ENCODE measurements at places on chromosomes 11 and 22.

DNA sequence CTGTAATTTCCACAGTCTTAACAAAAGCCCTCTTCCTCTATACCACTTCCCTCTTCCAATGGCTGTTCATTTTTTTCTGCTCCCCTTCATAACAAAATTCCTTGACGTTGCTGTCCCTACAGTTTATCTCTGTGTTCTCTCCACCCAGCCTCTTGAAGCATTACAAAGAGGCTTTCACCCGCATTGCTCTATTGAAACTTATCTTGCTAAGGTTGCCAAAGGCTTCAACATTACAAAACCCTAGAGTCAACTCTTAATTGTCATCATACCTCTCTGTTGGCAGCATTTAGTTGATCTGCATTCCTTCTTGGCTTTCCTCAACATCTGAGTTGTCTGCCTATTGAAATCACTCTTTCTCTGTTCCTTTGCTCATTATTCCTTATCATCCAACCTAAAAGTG, 1055.7 kb downstream of the JRKL start:
- no peak for DNase-seq

DNA sequence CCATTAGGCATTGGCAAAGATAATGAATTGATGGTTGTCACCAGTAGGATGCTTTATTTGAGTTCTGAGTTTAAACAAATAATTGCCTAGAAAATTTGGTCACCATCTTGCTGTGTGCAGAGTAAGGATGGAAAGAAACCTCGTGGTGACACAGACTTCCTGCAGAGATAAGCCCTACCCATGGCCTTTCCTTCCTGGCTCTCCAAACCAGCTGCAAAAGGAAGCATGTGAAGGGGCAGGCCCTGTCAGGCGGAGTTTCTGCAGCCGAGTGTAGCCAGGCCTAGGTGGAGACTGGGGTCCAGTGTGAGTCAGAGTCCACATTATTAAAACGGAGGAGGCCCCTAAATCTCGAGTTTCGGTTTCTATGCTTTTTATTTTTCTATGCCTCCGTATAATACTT, 83.1 kb upstream of the ADSL start:
- DNase-seq: no peak

DNA sequence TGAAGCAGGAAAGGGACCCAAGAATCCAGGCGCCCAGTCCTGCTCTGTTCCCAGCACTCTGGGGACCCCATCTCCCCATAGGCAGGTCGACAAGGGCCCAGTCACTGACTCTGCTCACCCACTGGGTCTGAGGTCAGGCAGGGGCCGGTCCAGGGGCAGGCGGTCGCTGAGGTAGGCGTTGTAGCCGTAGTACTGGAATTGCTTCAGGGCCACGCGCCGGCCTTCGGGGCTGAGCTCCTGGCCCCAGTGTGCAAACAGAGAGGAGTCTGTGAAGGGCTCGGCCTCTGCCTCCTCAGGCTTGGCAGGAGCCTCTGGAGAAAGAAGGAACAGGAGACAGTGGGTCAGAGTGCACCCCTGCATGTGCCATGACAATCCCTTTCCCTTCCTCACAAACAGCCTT, 95.6 kb upstream of the CSNK2A3 start:
- DNase-seq: no peak

- DNase-seq: no peak
These were observed 44.7 kb upstream of the MN1 start for GRCh38 chr22:27846248-27846757.

DNA sequence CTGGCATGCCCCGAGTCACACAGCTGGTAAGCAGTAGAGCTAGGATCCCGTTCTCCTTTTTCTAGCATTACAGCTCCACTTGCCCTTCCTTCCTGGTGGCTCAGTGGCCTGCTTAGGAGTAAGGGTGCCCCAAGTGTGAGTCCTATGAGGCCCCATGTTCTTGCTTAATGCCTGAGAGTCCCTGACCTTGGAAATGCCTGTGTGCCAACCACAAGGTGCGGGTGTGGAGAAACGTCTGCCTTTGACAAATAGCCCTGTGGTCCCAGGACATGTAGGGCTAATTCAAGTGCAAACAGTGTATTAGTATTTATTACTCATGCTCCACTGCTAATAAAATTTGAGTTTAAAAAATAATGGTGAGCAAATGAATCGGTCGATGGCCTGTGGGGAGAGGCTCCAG, 18.4 kb downstream of the GRIK4 start:
- DNase-seq: no peak

DNA sequence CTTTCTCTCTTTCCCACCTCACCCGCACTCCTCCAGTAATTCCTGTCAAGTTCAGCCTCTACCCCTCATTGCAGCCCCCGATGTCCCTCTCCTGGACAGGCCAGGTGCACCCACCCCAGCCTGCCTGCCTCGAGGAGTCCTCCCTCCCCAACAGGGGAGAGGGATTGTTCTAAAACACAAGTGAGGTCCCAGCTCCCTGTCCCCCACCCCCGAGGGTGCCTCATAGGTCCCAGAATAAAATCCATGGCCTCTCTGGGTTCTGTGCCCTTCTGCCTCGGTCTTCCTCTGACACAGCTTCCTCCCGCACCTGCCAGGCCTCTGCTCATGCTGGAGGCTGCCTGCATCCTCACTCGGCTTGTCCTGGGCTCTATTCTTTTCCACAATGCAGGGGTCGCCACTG, 720.1 kb downstream of the BRD1 start:
- DNase-seq: no peak

GRCh38 chr11:46741600-46742484, 22.8 kb downstream of the F2 start:
- no peak for DNase-seq

GRCh38 chr11:35163702-35164496, 24.9 kb downstream of the CD44 start:
- DNase-seq: no peak

- peak; percentile 23 for DNase-seq
These were observed 42.6 kb downstream of the GNB1L start for GRCh38 chr22:19811811-19812771.

DNA sequence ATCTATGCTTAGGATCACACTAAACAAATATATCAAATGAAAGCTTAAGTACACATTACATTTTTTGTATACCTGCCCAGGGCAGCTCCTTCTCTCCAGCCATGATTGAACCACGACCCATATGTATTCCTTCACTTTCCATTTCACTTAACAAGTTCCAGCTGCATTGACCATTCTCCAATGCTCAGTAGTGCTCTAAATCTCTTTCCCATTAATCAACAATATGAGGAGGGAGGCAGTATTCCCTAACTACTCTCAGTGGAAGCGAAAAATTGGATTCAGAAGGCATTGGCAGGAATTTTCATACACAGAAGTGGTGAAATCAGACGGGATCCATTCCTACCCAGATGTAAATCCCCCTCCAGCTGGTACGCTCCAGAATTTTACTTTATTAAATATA, 372.0 kb upstream of the LUZP2 start:
- no peak for DNase-seq

DNA sequence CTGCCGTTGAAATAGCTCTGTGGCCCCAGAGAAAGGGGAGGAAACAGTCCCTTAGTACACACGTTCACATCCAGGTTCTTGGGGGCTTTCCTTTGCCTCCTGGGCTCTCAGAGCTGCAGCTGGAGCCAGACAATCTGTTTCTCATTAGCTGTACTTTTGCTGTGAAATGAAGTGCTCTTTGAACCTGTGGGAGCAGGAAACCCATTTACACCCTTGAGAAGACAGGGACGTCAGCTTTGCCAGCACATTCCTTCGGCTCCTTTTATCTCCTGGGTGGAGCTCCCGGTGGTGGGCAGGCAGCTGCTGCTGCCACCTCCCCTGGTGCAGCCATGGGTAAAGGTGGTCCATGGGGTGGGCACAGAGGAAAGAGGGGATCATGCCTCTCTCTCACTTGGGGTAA, 80.6 kb upstream of the TIMP3 start:
- no peak for DNase-seq

DNA sequence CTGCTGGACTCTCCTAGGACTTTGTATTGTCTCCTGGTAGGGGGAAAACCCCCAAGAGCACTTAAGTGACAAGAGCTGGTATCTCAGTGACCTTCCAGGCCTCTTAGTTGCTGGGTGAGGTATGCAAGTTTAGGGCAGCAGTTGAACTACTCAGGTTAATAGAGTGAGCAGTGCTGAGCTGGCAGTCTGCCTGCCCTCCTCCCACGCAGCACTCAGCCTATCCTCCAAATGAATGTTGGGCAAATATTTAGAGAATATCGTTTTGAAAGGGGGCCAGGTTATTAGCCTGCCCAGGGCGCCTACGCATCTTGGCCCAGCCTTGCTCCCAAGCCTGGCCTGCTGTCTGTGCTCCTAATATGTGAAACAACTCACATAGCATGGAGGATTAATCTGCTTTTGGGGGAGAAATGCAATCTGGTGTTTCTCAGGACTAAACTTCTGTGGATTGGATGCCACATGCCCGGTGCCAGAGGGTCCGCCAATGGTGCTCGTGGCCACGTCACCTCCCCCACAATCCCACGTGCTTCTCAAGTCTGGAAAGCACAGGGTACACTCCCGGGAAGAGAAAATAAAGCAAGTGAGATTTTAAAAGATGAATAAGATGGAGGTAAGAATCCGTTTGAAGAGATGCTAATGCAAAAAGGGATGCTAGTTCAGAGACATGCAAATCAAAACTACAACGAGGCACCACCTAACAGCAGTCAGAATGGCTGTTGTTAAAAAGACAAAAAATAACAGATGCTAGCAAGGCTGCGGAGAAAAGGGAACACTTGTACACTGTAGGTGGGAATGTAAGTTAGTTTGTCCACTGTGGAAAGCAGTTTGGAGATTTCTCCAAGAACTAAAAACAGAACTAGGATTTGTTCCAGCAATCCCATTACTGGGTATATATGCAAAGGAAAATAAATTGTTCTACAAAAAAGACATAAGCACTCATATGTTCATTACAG, 67.7 kb downstream of the SPON1 start:
- peak; percentile 72 for DNase-seq

- DNase-seq: peak; percentile 13
These were observed 42.2 kb upstream of the BLID start for GRCh38 chr11:122158171-122158570.

GRCh38 chr11:79274636-79275331, 166.0 kb downstream of the TENM4 start:
- DNase-seq: no peak

DNA sequence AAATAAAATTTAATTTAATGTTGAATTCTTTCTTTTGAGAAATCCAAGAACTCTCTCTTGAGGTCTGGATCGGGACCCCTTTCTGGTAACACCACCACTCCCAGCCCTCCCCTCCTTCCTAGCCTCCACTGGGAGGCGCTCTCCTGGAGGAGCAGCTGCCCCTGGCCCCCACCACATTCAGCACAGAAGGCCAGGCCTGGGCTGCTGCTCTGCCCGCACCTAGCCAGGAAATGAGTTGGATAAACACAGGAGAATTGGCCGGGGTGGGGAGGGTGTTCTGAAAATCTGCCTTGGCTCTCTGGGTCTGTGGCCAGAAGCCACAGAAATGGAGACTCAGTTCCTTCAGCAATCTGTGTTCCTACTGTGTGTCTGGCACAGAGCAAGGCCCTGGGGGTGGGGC, 31.2 kb downstream of the C22orf42 start:
- DNase-seq: no peak

DNA sequence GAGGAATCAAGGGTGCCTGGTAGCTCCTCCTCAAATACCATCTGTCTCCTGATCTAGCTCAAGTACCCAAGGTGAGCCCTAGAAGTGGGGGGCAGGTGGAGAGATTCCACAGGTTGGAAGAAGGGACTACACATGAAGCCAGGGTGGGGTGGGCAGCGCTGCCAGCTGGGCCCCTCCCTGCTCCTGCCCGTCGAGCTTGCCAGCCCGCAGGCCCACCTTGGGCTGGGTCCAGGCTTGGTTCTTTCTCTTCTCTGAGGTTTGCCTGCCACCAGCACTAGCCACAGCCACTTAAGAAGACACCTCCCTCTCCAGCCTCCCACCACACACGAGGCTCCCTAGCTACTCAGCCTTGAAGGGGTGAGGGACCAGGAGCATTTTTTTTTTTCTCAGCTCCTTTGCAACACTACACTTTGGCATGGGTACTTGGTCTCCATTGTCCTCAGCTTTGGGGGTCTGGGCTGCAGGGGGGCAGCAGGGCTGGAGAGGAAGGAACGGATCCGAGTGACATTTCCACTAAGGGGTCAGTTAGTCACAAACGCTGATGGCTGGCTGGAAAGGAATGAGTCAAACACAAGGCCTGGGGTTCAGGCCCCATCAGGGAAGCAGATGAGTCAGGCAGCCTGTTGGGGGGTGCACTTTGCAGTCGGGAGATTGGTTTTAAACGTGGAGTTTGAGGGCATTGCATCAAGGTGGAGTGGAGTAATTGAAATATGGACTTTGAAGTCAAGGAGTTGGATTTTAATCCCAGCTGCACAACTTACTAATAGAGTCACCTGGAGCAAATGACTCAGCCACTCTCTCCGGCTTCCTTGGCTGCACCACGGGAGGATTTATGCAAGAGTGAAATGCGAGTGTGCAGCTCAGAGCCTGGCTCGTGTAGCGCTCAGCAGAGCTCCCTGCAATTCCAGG, 7.4 kb upstream of the NPTXR start:
- DNase-seq: peak; percentile 85

GRCh38 chr11:66919923-66920322, 38.3 kb downstream of the PC start:
- DNase-seq: no peak

- no peak for DNase-seq
These were observed 25.0 kb upstream of the MYRF start for GRCh38 chr11:61727401-61727811.

DNA sequence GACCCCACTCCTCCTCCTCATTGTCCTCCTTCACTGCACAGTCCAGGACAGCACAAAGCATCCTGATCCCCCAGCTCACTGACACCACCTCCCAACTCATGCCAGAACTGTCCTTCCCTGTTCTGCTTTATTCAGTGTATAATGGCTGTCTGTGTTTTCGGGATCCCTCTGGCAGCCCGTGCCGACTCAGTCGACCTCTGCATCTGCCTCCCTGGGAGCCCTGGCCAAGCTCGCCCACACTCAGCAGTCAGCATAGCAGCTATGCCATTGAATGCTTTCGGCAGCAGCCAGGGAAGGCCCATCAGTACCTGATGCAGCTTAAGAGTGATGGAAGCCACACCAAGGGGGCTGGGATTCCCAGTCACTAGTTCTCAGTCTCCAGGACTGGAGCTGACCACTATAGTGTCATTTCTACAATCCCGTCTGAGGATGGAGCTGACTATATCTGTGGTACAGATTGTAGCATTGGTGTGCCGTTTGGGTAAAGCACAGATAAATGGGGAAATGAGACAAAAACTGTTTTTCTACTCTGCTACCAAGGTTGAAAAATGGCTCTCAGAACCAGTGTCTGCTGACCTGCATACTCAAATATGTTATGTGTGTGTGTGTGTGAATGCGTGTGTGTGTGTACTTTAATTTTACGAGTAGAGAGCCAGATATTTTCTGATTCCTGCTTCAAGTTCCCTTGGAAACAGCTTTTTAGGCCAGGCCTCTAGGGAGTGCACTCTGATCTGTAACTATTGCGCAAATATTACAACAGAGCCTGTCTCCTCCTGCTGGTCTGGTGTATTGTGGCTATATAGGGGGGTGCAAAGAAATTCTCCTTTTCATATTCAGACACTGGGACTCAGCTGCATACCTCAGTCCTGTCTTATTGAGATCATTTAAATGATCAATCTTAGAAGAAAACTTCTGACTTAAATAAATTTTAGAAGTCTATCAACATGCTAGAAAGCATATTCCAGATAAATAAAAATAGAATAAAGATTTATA, 78.8 kb upstream of the TOP3B start:
- DNase-seq: peak; percentile 45

- DNase-seq: no peak
These were observed 313.4 kb downstream of the BUD13 start for GRCh38 chr11:116459185-116460045.

- DNase-seq: no peak
These were observed 7.4 kb downstream of the BMAL1 start for GRCh38 chr11:13284776-13285588.

- DNase-seq: no peak
These were observed 6.9 kb upstream of the SYT8 start for GRCh38 chr11:1827931-1828330.

- DNase-seq: peak; percentile 65
These were observed 421.6 kb downstream of the METTL15 start for GRCh38 chr11:28529540-28530410.
